ENCODE measurements at places on chromosomes 4 and X. TPM values are rescaled to one million over a fixed set of nuclear protein-coding genes. Genes with fewer than 3 reads are reported as not detected.

Gene ADGRG4
- not detected for total RNA-seq

- DNase-seq: no peak
Observed at GRCh38 chr4:16721613-16722291, 176.7 kb downstream of the LDB2 start.

Gene GEMIN8
- total RNA-seq: 12.8 TPM

- no peak for DNase-seq
Observed at GRCh38 chr4:106775636-106776035, 260.5 kb downstream of the DKK2 start.

Gene CSN1S1
- not detected for total RNA-seq

DNA sequence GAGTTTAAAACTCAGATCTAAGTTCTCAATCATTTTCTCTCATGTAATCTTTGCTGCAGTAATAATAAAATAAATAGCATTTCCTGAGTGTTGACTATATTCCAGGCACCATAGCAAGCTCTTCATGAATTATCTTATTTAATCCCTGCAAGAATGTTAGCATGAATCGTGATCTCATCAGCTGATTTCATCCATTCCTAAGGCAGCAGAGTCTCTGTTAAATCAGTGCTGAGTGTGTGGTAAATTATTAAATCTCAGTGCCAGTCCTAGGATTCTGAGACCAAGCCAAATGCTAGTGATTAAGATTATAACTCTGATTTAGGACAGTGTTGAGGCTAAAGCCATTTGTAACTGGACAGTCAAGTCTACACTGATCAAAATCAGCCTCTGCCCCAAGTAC, 240.3 kb upstream of the TAPT1 start:
- DNase-seq: no peak

Gene ANK2
- total RNA-seq: 55.6 TPM

- DNase-seq: no peak
Observed at GRCh38 chr4:174408841-174409552, 113.3 kb downstream of the HPGD start.

GRCh38 chrX:56790778-56791177, 61.7 kb downstream of the NBDY start:
- no peak for DNase-seq

All from neural crest cell (in vitro differentiated cells).